ENCODE measurements at places on chromosomes 13 and 19.

- DNase-seq = no peak
Measured at GRCh38 chr19:23802290-23802689, 43.6 kb upstream of the ZNF681 start.

DNA sequence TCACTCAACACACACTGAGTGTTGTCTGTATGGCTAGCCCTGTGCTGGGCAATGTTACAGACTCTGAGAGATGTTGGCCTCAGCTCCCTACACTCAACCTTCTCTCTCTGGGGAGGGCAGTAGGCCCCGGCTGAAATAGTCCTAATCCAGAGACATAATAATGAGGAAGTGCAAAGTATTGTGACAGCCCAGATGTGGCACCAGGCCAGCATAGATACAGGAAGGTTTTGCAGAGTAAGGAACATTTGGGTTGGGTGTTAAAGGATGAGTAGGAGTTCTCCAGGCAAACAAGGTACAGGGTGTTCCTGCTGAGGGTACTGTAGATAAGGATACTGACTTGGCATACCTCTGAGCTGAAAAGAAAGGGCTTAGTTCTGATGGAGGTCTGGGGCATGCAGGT is 2.4 kb downstream of the LIN7B start:
- no peak for DNase-seq

- DNase-seq = peak; percentile 71
Measured at GRCh38 chr19:7533925-7534480, 1.5 kb upstream of the PNPLA6 start.

DNA sequence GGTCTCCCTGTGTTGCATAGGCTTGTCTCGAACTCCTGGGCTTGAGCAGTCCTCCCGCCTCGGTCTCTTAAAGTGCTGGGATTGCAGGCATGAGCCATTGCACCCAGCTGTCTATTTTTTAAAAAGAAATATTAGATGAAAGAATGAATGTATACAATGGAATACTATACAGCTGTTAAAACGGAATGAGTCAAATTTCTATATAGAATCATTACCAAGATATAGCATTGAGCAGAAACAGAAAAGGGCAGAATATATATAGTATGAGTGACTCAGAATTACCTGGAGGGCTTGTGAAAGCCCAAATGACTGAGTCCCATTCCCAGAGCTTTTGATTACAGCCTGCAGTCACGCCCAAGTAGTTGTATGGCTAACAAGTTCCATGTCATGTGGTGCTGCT is 4.4 kb downstream of the DACT3 start:
- DNase-seq = no peak

GRCh38 chr19:50994129-50994528 is 7.3 kb downstream of the KLK8 start:
- DNase-seq = no peak
